Right renal cortex interstitium (tissue), 3 donors: ENCODE measurements at places on chromosomes 11 and 22.

DNA sequence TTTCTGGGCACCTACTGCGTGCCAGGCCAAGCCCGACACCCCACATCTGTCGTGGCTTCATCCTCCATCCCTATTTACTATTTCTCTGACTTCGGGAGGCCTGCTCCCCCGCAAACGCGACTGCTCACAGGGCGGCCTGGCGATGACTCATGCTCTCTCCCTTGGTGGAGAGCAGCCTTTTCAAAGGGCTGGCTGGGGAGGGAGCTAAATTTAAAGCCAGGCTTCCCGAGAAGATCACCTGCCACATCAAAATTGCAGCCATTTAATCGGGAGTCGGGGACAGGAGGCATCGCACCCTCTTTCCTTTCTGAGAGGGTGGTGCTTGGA is 24.9 kb upstream of the SHISAL1 start:
- no peak for DNase-seq

DNA sequence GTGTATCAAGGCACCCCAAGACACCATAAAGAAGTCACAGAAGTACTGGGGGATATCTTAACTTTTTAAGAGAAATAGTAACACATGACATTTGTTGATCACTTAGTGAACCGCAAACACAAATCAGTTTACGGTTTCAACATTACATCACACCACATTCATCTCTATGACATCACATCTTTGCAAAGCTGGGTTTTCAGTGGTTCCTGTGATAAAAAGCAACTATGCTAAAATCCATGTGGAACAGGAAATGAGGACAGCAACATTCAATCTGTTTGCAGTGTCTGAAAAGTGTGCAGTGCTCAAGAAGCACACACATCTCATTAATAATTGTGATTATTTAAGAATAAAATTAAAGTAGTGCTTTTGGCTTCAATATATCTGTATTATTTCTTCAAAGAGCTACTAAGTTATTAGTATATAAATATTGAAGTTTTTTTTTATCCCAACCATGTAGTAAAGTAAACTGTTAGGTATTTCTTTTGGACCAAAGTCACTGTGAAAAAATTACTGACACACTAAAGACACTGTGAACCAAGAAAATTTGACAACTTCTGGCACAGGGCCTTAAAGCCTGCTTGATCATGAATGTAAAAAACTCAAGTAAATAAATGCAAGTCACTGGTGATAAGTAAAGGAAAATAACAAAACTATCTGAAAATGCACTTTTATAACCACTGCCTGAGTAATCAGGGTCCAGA is 156.0 kb upstream of the SOX6 start:
- no peak for DNase-seq

DNA sequence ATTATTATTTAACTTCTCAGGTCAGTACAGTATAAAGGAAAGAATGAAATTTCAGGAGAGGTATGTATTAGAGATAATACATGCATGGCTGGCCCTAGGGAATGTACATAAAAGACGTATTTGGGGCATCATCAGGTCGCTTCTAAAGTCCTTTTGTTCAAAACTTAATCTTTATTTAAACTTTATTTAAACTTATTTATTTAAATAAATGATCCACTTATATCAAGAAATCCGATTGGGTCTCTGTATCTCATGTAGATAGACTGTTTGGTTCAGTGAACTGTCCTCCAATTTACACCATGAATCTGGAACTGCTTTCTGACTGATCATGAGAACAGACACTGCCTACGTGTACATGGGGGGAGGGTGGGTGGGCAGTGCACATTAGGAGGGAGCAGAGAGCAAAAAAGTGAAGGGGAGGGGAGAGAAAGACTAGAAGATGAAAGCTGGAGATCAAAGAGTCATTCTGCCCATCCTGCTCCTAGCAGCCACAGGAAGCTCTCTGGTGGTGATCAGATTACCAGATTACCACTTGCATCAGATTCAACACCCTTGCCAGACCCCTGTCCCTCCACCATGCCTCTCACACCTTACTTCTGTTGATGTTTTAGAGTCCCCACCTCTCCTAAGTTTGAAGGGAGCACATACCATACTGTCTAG is 92.1 kb upstream of the MTMR2 start:
- DNase-seq, result no peak

DNA sequence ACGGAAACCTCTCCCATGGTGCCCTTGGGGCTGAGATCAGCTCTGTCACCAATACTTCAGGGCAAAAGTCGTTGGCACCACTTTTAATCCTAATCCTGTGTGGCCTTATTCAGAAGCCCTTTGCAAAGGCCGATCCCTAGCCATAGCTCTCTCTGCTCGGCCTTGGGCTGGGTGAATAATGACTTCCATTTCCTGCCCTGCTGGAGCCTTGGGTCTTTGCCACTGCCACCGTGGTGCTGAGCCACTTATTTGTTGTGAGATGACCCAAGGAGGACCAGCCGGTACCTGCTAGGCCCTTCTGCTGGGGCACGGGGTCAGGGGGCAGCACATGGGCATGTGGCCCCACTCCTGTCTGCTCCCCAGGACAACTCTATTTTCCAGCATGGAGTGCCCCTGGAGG is 188.2 kb downstream of the ST3GAL4 start:
- DNase-seq, result no peak

- DNase-seq, result no peak
Measured at GRCh38 chr22:26718905-26719304, 61.5 kb downstream of the MIAT start.

DNA sequence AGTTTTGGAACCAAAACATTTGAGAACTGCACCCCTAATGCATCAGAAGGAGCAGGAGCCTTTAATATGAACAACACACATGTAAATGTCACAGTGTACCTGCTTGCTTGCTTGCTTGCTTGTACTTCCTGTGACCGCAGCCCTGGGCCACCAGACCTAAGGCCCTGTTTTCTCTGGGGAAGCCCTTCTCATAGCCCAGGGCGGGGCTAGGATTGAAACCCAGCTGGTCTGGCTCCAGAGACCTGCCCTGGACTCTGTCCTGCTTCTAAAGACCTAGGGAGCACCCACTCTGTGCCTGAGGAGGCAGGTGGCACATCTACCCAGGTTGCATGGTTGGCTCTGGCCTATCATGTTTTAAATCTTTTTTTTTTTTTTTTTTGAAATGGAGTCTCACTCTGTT is 7.6 kb upstream of the MCM5 start:
- DNase-seq, result no peak

- DNase-seq, result no peak
Measured at GRCh38 chr22:27370269-27370668, 431.3 kb downstream of the MN1 start.

DNA sequence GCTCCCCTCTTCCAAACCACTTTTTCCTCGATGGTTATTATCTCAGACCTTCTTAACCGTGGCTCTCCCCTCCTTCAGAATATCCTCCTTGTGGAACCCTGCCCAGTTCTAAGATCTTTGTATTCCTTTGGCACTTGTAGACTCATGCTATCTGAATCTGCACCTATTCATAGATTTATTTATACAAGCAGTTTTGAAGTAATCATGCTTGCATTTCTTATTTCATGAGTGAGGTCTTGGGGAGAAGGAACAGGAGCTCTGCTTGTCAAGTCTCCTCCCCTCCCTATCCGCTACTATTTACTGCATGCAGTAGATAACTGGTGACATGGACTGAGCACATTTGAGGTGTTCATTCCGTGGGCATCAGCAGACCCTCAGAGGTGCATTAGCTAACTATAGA is 5.4 kb upstream of the MADD start:
- no peak for DNase-seq

GRCh38 chr11:76310832-76311595 is 69.9 kb downstream of the THAP12 start:
- no peak for DNase-seq

DNA sequence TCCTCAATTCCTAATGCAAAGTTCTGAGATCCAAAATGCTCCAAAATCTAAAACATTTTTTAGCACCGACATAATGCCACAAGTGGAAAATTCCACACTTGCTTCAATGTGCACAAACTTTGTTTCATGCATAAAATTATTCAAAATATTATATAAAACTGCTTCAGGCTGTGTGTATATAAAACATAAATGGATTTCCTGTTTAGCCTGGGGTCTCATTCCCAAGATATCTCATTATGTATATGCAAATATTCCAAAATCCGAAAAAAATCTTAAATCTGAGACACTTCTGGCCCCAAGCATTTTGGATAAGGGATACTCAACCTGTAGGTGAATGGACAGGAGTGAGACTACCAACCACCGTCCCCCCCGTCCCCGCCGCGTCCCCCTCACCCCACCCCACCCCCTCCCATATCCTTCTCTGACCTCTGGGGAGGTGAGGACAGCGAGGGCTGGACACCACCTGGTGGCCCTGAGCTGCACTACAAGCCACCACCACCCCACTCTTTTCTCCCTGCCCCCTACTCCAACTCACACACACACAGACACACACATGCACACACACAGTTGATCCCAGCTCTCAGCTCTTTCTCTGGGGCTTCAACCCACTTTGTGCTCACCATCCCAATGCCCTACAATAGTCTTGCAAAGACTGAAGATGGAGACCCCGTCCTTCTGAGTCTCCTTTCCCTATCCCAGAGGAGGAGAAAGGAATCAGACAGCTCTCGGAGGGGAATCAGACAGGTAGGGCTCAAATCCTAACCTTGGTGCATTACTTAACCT is 101.0 kb downstream of the PDE2A start:
- DNase-seq, result no peak

- DNase-seq, result no peak
Measured at GRCh38 chr11:101456812-101457211, 127.0 kb downstream of the TRPC6 start.

DNA sequence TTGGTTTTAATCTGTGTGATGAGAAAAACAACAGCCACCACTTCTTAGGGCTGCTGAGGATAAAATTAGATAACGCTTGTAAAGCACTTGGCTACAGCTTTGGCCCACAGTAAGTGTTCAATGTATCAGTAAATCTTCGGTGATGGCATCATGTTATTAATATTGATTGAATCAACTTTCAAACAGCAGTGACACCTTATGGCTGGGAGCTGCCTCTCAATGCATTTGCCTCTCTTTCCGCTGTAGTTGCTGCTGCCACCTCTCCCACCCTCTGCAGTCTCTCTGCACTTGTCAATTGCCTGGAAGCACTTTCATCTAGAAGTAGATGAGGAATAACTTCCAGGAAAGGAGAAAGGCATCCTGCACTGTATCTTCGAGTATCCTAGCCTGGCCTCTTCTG is 491.1 kb downstream of the OPCML start:
- no peak for DNase-seq

- no peak for DNase-seq
Measured at GRCh38 chr11:66739983-66740382, 11.0 kb upstream of the SPTBN2 start.

GRCh38 chr11:83410605-83411565 is 124.7 kb upstream of the CCDC90B start:
- no peak for DNase-seq

GRCh38 chr11:65404638-65405339 is 17.8 kb upstream of the NEAT1 start:
- no peak for DNase-seq

GRCh38 chr22:20520093-20520511 is 12.7 kb downstream of the MED15 start:
- DNase-seq, result no peak

- no peak for DNase-seq
Measured at GRCh38 chr22:21447694-21448402, 19.3 kb upstream of the TMEM191C start.

DNA sequence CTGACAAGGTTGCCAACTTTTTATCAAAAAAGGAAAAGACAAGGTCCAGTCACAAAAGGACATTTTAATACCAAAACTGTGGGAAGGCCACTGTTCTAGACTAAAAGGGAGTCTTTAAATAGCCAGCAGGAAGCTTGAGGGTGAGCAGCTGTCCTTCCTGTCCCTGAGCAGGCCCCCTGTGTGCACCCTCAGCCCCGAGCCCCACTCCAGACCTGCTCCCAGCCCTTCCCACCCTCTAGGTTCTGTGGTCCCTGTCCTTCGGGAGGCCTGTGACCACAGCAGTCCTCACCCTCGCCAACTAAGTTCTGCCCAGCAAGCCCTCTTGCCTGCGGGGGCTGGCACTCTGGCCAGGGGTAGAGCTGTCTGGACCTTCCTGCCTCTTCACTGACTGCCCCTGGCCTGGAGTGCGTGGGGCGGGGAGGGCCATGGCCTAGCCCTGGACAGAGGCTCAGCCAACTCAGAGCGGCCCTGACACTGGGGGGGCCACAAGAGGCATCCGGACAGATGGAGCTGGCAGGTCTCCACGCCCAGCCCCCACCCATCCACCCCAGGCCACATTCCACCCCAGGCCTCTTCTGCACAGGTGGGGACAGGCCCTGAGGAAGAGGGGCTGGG is 1.6 kb upstream of the PLXNB2 start:
- no peak for DNase-seq

- no peak for DNase-seq
Measured at GRCh38 chr11:111561306-111561705, 20.8 kb downstream of the LAYN start.

DNA sequence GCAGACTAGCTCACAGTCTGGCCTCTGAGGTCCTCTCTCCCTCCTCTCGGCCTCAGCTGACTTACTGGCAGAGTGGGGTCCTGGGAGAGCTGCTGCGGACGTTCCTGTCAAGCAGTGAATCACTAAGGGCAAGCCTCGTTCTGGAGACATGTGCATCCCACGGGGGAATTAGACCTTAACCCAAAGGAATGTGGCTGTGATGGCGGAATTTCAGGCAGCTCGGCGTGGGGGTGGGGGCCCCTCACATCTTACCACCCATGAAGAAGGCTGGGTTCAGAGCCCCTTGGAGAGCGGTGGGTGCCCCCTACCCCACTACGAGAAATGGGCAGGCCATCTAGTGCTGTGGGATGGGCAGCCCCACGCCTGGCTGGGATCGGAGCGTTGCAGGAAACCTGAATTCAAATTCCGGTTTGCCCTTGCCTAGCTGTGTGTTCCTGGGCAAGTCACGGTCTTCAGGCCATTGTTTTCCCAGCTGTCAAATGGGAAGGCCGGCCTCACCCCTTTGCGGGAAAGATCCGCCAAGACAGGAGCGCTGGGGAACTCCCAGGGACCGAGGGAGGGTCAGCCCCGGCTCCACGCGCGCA is 554 bp downstream of the LRRC32 start:
- no peak for DNase-seq

DNA sequence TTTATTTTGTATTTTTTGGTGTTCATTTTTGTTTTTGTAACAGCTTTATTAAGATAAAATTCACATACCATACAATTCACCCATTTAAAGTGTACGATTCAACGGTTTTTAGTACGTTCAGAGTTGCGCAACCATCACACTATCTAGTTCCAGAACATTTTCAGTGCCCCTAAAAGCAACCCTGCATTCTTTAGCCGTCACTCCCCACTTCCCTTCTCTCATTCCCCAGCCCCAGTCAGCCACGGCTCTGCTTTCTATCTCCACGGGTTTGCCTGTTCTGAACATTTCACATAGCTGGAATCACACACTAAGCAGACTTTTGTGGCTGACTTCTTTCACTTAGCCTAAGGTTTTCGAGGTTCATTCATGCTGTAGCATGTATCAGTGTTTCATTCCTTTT is 9.6 kb upstream of the KCNQ1OT1 start:
- DNase-seq, result no peak
